Fibroblast of skin of back (primary cell): ENCODE measurements at places on chromosomes 3 and 15.

DNA sequence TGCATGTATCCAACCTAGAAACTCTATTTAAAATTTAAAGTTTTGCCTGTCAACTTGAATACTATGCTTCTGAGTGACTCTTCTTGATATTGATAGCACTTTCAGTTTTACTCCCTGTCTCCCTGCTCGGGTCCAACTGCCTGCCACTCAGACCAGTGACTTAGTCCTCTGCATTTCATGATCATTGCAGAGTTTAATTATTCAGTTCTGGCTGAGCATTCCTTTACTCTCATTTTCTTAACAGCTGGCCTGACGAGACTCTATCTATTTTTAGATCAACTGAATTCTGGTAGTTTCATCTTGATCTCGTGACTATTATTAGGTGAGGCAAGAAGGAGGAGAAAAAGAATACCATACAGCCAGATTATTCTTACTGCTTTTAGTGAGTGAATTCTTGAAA, 617.4 kb downstream of the SI start:
- peak; percentile 53 for DNase-seq

DNA sequence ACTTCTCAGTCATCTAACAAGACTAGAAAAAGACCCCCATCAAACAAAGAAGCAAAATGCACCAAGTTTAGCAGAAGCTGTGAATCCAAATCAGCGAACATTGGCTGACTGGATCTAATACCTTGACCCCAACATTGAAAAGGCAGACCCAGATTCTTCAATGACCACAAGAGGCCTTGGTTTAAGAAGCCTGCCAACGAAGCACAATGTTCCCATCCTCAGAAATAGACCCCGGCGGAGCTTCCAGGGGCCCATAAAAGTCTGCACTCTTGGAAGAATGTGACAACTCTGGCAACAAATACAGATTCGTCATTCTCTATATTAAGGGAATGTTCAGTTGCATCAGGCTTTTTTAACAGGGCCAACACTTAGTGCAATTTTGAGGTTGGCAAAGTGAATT, 112.8 kb upstream of the BCL6 start:
- no peak for DNase-seq

- DNase-seq, result no peak
These were observed 28.0 kb upstream of the CCDC174 start for GRCh38 chr3:14623569-14624051.

DNA sequence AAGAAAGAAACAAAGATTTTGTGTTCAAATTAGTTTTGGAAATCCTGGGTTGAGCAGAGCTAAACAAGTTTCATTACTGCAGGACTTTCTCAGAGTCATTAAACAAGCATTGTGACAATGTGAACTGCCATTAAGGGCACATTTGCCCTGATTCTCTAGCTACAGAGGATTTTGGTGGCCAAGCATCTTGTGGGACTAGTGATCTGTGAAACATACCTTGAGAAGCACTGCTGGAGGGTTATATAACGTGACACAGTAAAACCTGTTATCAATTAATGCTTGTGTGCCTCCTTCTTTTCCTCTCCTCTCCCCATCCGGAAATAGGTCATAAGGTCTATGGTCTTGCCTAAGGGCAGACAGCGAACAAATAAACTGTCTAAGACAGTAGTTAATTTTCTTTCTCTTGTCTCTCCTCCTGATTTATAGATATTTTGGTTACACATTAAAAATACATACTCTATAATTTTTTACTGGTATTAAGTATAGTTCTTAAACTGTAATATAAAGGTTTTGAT, 167.3 kb upstream of the NANOGP8 start:
- DNase-seq, result no peak

GRCh38 chr3:33823821-33824220, 25.4 kb downstream of the PDCD6IP start:
- no peak for DNase-seq

DNA sequence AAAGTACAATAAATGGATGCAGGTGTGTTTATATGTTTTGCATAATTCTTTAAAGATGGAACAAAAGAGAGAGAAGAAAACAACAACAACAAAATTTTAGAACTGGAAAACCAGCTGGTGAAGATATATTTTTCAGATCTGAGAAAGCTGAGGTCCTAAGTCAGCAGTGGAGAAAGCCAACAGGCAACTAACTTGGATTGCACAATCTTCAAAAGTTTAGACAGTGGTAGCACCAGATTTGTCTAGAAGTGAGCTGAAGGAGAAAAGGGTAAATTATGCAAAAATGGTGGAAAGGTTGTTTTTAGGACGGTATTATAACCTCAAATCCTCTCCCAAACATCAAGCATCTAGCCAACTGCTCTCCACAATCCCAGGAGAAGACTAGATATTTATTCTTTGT, 17.0 kb downstream of the FGF12 start:
- DNase-seq, result no peak

- DNase-seq, result no peak
These were observed 701.3 kb downstream of the EDEM1 start for GRCh38 chr3:5888851-5889250.

DNA sequence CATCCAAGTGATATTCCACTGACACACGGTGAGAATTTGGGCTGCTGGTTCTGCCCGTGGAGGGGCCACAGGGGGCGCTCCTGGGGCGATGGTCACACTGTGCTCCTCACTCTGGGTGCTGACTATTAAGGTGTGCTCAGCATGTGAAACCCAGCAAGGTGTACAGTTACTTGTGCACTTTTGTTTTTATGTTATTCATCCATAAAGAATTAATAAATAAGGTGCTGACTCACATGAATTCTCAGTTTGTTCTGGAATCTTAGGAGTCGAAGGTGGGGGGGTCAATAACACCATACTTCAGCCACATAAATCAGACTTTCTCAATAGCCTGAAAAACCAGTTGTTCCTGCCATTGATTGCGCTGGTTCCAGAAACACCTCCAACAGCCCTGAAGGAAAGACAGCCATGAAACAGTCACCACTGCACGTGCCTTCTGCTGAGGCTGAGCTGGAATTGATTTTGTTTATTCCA, 53.5 kb upstream of the SPATA12 start:
- DNase-seq, result no peak

DNA sequence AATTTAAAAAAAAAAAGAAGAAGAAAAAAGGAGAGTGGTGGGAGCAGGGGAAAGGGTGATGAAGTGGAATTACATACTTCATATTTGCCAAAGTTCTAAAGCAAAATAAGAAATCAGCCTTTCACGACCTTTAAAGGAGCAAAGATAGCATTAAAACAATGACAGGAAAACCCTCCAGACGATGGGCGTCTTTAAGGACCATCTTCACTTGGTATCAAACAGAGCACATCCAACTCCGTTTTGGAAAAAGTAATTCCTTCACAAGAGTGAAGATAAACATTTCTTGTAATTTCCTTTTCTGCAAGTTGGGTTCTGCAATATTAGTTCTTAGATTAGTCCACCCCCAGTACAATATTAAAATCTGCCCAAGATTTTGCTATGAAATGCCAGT, 32.8 kb downstream of the FRMD4B start:
- no peak for DNase-seq

- no peak for DNase-seq
These were observed 10.4 kb downstream of the SPG21 start for GRCh38 chr15:64979252-64979710.

GRCh38 chr15:32099956-32100684, 69.8 kb downstream of the CHRNA7 start:
- DNase-seq, result no peak

GRCh38 chr3:187746059-187746441, 782 bp upstream of the BCL6 start:
- DNase-seq, result no peak

DNA sequence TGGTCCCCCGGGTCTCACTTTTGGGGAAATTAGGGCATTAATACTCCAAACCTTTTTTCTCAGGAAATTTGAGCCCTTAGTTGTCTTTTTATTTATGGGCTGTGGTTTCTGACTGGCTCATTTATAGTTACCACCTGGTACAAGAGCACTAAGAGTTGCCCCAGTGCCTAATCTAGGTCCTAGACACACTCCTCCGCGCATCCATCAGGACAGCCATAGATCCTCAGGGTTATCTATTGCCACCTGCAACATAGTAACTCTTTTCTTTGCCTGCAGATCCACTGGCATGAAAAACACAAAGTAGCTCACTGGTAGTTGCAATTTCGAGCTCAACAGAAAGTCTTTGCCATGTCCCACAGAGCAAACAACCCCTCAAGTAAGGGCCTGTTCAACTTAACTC, 576.4 kb upstream of the ROBO2 start:
- no peak for DNase-seq

DNA sequence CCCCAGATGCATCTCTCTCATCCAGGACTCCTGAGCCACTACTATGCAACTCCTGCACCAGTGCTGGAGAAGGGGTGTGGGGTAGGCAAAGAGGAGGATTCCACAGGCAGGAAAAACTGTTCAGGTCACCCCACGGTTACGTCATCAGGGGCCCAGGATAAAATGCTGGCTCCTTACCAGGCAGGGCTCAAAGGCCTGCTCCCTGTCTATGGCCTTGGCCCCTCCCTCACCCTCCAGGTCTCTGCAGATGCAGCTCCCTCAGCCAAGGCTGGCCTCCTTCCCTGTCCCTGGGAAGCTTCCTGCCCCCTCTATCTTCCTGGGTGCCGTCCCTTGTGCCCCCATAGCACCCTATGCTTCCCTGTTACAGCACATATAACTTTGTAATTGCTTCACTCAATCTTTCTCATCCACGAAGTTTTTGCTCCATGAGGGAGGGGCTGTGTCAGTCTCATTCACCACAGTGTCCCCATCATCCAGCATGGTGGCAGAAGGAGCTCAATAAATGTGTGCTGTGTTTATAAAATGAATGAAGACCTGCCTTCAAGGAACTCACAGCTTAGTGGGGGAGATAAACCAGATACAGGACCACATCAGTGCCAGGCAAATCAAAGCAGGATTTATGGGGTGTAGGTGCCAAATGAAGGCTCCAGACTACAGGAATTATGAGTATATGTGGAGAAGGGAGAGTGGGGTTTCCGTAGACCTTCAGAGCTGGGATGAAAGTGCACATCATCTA, 18.6 kb downstream of the KBTBD13 start:
- DNase-seq, result no peak

GRCh38 chr15:90002428-90002844, 1.3 kb downstream of the ZNF710 start:
- DNase-seq, result peak; percentile 46

DNA sequence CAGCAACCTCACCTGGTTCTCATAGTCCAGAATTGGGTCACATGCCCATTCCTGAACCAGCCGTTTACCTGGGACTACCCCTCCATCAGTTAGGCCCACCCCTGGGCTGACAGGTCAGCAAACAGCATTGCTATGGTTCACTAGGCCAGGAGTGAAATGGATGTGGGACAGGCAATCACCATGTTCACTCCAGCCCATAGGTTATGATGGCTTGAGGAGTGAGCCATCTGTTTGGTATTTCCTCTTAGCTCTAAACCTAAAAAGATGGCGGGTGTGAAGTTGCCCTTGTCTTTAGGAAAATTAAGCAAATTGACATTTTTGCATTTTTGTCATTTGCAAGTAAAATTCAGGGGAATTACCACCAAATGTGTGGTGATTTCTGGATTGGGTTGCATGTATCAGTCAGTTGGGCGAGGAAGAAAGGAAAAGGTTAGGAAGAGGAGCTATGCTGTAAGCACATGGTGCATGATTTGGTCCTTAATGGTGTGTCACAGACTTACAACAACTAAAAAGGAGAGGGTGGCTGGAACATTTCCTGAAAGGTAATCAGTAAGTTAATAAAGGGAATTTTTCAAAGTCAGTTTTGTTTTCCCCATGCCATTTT, 17.2 kb downstream of the NXPE3 start:
- DNase-seq, result no peak
